AG09309 (cell line): ENCODE measurements at places on chromosomes 11 and 22.

DNA sequence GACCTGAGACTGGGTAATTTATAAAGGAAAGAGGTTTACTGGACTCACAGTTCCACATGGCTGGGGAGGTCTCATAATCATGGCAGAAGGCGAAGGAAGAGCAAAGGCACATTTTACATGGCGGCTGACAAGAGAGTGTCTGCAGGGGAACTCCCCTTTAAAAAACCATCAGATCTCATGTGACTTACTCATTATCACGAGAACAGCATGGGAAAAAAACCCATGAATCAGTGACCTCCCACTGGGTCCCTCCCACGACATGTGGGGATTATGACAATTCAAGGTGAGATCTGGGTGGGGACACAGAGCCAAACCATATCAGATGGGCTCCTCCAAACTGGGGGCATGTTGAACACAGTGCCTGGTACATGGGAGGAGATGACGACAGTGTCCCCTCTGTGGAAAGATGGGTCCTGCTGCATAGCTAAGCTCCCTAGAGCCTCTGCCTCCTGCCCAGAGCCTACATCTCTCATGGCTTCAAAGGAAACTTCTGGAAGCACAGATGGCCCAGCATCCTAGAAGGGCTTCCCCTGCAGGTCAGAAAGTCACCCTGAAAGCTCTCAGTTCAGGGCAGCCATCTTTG, 46.1 kb downstream of the MYEOV start:
- DNase-seq = no peak

GRCh38 chr11:117302228-117302627, 11.1 kb downstream of the BACE1-AS start:
- no peak for DNase-seq

DNA sequence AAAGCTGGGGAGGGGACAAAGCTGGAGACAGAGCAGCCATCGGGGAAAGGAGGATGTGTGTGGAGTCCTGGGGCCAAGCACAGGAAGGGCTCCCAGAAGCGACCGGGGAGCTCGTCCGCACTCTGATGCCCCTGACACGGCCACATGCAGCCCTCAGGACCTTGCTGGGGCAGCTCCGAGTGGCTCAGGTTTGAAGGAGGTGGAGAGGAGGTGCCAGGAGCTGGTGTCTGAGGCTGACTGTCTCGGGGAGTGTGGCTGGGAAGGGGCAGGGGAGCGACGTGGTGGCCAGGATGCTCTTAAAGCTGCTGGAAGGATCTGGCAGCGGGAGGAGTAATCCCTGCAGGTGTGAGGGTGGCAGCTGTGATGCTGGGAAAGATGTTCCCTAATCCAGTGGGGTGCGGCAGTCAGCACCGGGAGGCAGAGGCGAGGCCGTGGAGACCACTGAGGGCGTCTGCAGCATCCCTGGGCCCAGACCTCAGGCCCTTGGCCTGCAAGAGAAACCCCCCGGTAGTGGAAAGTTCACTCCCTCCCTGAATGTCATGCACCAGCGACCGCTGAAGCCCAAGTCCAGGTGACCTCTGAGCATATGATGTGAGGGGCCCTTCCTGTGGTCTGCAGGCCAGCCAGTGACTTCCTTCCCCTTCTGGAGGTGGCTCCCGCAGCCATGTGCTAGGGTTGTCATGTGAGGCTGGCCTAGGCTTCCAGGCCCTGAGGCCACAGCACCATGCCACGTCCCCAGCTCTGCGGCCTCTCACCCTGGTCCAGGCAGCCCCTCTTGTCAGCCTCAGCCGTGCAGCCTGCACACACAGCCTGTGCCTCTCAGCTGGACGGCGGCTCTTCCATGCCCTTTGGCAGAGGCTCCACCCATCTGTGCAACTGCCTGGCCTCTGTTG, 17.2 kb upstream of the CTSD start:
- DNase-seq = no peak

- no peak for DNase-seq
Observed at GRCh38 chr11:12071574-12071973, 38.8 kb upstream of the MICAL2 start.

- DNase-seq = peak; percentile 99
Observed at GRCh38 chr11:125263268-125263790, 98.8 kb downstream of the PKNOX2 start.

DNA sequence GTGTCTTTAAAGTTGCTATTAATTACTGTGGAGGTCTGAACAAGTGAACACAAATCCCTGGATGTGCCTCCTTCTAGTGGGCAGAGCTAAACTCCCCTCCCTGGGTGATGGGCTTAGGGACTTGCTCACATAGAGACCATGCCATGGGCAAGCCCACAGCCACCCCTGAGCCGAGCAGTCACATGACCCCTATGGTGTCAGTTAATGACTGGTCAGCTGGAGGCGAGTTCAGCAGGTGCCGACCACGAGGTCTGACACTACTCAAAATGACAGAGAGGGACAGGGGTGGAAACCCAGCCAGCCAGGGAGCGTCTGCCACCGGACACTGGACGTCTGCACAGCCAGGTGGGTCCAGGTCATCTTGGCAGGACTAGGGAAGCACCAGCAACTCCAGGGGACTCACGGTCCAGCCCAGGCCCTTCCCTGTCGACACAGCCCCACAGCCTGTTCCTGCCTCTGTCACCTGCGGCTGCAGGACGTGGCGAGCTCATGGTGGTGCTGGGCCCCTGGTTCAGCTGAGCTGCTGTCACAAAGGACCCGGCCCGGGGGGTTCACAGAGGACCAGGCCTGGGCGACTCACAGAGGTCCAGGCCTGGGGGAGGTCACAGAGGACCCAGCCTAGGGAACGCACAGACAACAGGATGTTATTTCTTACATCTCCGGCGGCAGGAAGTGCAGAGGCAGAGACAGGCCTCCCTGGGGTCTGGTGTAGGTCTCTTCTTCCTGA, 135.0 kb downstream of the BRD1 start:
- DNase-seq = no peak

DNA sequence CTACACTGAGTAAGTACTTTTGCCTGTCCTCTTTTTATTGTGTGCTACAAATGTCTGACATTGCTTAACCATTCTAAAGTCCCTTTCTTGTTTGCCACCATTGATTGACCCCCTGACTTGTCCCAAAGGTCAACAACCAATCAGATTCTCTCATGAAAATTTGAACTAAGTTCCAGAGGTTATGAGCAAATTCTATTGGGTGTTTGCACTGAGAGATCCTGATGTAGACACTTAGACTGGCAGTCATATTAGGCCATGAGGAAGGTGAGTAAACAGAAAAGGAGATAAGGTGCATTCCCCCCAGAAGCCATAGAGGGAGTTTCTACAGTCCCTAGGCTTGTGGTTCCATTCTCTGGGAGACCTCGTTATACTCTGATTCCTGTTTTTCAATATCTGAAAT, 101.3 kb upstream of the E2F8 start:
- DNase-seq = no peak

GRCh38 chr11:82631722-82632630, 101.7 kb downstream of the FAM181B start:
- no peak for DNase-seq

DNA sequence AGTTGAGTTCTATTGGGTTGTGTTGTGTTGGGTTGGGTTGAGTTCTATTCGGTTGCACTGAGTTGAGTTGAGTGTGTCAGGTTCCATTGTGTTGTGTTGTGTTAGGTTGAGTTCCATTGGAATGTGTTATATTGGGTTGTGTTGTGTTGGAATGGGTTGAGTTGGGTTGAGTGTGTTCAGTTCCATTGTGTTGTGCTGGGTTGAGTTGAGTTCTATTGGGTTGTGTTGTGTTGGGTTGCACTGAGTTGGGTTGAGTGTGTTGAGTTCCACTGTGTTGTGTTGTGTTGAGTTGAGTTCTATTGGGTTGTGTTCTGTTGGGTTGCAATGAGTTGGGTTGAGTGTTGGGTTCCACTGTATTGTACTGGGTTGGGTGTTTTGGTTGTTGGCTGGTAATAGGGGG, 35.5 kb downstream of the ALX4 start:
- no peak for DNase-seq

GRCh38 chr11:115897707-115898106, 393.5 kb upstream of the CADM1 start:
- no peak for DNase-seq

DNA sequence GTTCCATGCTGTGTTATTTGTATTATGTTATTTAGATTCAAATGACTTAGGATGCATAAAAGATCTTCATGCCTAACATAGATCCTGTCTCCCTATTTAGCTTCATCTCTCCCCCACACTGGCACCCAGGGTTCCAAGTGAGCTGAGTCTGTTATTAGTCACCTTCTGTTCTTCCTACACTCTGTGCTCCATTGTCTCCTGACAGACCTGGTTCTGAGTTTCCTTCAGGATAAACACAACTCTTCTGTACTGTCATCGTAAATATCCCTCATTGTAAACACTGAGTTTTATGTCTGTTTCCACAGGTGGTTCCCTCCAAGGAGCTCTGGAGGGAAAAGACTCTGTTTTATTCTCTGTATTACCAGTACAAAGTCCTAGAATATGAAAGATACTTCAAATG, 8.7 kb downstream of the MMP26 start:
- no peak for DNase-seq

DNA sequence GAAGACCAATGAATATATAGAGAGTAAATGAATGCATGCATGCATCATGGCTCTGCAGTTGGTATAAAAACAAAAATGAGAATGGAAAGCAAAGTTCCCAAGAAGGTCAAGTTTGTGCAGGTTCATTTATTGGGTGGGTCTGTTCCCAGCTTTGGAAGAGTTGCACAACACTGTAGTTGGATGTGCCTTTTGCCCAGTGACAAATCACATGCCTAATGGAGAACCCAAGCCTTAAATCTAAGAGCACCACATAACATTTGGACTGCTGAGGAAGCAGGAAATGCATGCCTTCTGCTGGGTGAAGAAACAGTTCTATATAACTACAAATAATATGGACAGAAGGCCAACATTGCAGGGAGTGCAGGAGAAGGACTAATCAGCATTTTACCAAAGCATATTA, 30.6 kb downstream of the PRCP start:
- DNase-seq = no peak

- no peak for DNase-seq
Observed at GRCh38 chr11:102729849-102730815, 5.4 kb upstream of the MMP8 start.

- DNase-seq = no peak
Observed at GRCh38 chr11:21769188-21769587, 423.7 kb upstream of the ANO5 start.

- no peak for DNase-seq
Observed at GRCh38 chr11:95991101-95991500, 67.2 kb upstream of the MTMR2 start.

DNA sequence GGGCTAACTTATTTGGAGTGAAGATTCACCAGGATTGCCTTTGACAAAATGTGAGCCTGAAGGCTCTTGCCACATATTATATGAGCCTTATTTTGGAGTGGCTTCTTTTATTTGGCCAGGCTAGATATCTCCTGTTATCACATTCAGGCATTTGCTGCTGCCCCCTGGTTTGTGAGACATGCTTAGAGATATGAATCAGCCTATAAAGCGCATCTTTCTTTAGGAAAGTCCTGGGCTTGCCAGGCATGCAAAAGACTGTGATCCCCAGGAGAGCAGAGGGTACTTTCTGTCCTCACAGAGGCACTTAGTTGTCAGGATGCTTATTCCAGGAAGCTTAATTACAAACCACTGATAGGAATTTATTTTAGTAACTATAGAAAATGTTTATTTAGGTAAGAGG, 333.3 kb downstream of the FAT3 start:
- no peak for DNase-seq

GRCh38 chr22:26406118-26406517, 22.9 kb upstream of the ASPHD2 start:
- DNase-seq = no peak

DNA sequence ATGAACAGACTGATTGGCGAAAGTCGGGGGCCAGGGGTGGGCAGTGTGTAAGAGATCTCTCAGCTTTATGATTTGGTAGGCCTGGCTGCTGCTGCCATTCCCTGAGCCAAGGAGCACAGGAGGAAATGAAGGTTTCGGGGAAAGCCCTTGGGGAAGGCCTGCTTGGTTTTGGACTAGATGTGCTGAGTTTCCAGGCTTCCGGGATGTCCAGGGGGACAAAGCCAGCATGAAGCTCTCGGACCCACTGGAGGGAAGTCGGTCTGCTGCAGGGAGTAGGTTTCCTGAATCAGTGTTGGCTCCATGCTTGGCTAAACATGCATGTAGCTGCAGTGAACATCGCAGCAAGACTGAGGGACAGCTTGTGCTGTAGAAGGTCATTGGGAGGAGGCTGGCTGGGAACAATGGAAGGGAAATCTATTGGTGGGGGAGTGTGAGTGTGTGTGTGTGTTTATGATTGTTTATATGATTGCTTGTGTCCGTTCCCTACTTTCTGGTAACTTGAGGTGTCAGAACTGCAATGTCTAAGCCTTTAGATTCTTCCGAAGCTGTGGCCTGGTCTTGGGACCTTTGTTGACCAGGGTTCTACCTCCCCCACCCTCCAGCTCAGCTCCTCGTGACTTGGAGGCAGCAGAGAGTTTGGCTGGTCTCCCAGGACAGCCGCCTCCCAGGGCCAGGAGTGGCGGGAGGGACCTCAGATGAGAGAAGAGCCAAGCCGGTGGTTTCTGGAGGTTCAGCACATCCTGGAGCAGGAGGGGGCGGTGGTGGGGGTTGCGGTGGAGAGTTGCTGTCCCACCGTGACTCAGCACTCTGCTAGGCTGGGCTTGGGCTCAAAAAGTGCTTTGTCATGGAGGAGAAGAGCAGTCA, 4.0 kb upstream of the FTH1 start:
- peak; percentile 97 for DNase-seq

- no peak for DNase-seq
Observed at GRCh38 chr22:39800790-39801520, 92.6 kb downstream of the ENTHD1 start.

DNA sequence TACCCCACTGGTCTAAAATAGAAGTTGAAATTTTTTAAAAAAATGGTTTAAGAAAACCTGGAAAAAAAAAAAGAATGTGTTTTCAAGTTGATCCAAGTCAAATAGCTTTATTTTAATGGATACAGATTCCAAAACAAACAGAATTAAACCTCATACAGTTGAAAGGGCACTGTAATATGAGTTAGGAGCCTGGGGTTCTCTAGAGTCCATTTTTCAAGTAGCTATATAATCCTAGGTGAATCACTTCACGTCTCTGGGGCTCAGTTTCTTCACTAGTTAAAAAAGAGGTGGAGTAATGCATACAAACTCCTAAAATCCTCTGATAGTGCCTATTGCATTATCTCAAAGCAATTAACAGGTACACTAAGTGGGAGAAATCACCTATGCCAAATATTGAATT, 132.9 kb downstream of the BBOX1 start:
- DNase-seq = no peak

GRCh38 chr11:69083531-69084247, 35.0 kb downstream of the TPCN2 start:
- DNase-seq = no peak

GRCh38 chr11:15826826-15827225, 529.5 kb downstream of the SOX6 start:
- no peak for DNase-seq
